ENCODE measurements at places on chromosomes 5 and 9.

GRCh38 chr5:103774721-103775120 is 212.1 kb upstream of the NUDT12 start:
- DNase-seq = no peak

GRCh38 chr5:135921388-135921787 is 25.7 kb upstream of the IL9 start:
- no peak for DNase-seq

DNA sequence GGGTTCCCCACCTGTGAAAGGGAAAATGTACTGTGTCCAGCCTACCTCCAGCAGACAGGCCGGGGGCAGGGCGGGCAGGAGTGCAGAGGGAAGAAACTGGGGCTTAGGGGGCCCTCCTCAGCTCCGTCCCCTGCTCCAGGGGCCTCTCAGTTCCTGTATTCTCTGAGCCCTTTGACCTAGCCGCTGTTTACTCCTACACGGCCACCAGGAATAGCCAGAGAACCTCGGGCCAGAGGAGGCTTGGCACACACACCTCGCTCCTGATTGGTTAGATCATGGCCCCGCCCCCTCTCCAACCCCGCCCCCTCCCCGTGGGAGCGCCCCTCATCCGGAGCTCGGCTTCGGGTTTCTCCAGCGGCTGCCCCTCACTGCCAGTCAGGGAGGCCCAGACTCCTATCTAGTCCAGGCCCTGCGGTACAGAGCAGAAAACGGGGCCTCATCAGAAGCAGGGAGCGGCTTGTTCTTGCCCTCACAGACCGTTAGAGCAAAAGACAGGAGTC is 2.2 kb downstream of the ST6GALNAC6 start:
- peak; percentile 81 for DNase-seq

- DNase-seq = no peak
Observed at GRCh38 chr5:32102254-32102986, 71.7 kb downstream of the GOLPH3 start.

- no peak for DNase-seq
Observed at GRCh38 chr5:171444582-171444981, 25.1 kb downstream of the FGF18 start.

DNA sequence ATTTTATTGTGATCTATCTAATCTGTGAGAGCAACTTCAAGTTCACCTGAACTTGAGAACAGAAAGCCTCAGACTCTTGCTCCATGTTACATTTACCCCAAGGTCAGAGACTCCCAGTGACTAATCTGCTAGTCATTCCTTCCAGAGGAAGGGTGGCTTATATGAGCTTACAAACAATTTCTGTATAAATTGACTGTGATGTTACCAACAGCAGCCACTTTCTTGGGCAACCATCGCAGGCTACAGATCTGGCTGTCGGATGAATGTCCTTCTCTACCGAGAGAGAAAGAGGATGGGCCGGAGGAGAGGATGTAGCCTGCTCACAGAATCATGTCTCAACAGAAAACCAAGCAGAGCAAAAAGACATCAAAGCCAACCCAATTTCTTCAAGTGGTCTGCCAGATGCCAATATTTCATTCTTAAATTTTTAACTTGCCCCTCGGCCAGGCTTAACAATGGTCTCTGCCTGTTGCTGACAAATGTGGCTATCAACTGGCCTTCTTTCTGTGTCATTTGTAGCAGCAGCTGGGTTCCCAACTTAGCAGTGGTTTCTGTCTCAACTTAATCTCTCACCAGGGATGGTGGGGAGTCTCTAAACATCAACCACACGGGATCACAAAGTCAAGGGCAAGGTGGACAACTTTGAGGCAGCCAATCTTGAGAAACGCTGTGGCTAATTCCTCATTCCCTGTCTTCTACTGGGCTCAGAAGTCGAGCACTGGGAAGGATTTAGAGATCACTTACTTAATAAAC is 81.3 kb downstream of the RAPGEF1 start:
- DNase-seq = no peak

Measured in spleen (tissue), 13 donors.